ENCODE measurements at places on chromosomes 13 and 19.

DNA sequence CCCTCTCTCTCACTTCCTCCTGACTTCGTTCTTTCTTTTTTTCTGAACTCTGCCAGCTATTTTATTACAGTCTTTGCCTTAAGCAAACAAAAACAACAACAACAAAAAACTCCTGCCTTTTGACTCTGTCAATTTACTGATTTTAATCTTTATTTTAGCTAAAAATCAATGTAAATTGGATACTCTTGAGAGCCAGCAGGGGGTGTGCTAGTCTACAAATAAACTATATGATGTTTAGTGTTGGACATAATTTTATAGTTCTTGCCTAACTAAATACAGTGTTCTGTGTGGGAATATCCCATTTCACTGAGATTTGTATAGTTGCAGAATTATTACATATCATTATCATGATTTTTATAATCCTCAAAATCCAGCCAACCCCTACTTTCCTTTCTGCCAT lies 1199.9 kb upstream of the SPRY2 start:
- no peak for DNase-seq

GRCh38 chr19:33299051-33299688 lies 3.2 kb downstream of the CEBPA start:
- no peak for DNase-seq

GRCh38 chr19:39083983-39084731 lies at the start of gene ACP7:
TSS of gene ACP7 (plus strand) at chr19:39084368. CDS start at chr19:39085270, 902 bp downstream.
- peak; percentile 45 for DNase-seq

GRCh38 chr13:83622422-83622784 lies 259.9 kb downstream of the SLITRK1 start:
- no peak for DNase-seq

DNA sequence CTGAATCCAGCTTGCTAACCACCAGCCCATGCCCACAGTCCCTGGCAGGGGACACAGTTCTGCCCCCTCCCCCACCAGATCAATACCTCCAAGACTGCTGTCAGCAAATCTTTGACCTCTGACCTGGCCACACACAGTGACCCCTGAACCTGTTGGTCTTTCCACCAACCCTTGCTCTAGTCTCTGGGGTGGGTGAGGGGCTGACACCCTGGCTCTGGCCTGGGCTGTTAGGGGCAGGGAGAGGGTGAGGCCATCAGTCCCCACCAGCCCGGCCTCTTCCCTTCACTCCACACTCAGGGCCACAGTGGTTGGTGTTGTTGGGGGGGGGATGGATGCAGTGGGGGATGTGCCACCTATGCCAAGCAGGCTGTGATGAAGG lies 21.8 kb upstream of the SLC7A10 start:
- DNase-seq, result no peak

GRCh38 chr19:2815923-2816322 lies 3.7 kb upstream of the ZNF554 start:
- DNase-seq, result no peak

DNA sequence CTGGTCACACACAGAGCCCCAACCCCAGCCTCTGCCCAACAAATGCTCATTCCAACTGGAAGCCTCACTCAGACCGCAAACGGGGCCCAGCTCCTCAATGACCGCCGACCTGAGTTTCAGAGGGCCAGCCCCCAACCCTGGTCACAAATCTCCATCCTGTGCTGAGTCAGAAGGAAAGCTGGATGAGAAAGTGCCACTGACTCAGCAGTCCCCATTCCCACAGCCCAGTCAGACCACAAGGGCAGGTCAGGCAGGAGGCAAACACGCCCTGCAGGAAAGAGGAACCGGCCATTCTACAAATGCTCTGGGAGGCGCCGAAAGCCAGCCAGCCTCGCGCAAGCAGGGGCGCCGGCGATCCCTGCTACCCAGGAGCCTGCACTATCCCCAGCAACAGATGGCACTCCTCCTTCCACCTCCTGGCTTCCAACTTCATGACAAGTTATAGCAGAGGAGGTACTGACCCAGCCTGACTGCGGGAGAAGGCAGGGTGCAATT lies 14.1 kb upstream of the PRKD2 start:
- no peak for DNase-seq

DNA sequence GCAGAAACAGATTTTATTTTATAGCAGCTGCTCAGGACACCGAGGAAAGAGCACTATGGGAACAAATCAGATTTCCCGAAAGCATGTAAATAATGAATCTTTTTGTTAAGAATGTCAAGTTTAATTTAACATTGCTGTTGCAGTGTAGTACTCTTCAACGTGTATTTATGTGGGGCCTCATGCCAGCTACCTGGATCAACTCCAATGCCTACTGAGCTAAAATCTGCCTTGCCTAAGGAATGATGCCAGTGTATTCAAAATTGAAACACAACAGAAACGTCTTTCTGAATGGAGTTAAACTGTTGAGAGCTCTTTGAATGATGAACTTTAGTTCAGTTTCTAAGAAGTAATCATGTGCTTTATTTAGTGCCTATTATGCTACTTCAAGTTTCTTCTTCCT lies 1379.8 kb upstream of the ATXN8OS start:
- DNase-seq, result no peak

DNA sequence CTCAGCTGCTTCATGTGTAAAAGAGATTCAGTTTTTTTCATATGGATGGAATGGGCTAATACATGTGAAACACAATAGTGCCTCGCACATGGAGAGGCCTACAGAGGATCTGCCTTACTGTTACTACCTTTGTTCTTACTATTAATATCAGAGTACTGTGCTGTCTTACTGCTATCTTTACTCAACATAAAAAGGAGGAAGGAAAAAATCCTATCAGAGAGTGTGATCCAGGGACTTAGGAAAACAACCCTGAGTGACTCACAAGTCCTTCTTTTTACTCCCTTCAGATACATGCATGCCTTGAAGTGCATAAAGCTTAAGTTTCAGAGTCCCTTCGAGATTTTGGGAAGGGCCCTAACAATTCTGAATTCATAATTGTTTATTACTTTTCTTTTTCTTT lies 136.8 kb downstream of the TBC1D4 start:
- no peak for DNase-seq

DNA sequence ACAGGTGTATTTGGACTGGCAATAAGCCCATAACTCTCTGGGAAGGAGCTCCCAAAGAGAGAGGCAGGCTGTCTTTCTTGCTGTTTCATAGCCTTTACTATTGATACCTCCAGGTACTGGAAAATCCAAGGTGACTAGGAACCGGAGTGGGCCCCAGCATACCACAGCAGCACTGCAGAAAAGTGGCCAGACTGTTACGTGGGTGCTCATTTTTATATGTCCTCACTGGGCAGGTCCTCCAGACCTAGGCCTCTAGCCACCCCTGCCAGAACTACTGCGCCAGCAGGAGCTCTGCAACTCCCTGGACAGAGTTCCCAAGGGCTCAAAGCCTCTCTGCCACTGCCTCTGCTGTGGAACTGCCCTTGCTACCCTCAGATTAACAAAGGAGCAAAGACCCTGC lies 46.4 kb downstream of the LIG4 start:
- DNase-seq, result no peak

DNA sequence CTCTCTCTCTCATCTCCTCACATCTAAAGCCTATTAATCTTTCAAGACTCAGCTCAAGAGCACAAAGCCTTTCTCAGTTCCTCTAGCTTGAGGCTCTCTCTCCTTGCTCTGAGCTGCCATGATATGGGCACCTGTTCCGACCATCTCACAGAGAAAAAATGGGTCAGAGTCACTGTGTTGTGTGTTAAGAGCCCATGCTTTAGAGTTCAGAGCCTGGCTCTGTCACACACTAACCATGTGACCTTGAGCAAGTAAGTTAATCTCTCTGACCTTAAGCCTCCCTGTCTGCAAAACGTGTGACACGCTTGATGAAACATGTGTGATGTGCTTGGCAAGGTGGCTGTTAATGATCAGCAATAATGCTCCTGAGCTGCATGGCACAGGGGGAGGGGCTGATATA lies 245.2 kb downstream of the DLEU7 start:
- DNase-seq, result no peak

GRCh38 chr19:4952945-4953344 lies 16.0 kb upstream of the KDM4B start:
- no peak for DNase-seq

- no peak for DNase-seq
Measured at GRCh38 chr19:30935146-30935545, 414.1 kb downstream of the TSHZ3 start.

- DNase-seq, result peak; percentile 61
Measured at GRCh38 chr19:41928221-41928683, at the start of gene ERFL. TSS of gene ERFL (minus strand) at chr19:41928449. CDS start at chr19:41912919, 15,530 bp downstream.

GRCh38 chr13:85095418-85096272 lies 703.6 kb downstream of the SLITRK6 start:
- DNase-seq, result no peak

- DNase-seq, result no peak
Measured at GRCh38 chr19:16671652-16672274, 10.8 kb downstream of the TMEM38A start.

DNA sequence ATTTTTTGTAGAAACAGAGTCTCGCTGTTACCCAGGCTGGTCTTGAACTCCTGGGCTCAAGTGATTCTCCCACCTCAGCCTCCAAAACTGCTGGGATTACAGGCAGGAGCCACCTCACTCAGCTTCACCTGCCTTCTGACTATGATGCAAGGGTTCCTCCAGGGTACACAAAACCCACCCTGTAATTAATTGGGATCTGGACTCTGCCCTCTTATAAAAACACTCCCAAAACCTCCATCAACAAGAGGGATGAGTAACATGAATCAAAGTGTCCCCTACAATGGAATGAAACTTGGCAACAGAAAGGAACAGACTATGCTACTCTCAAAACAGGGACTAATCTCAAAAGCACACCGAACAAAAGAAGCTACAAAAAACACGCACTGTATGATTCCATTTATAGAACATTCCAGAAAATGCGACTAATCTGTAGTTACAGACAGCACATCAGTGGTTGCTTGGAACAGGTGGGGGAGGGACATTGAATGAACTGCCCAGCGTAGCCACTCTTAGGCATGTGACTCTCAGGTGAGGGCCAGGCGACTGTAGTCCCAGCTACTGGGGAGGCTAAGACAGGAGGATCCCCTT lies 3.2 kb upstream of the PRR36 start:
- no peak for DNase-seq

GRCh38 chr13:25253702-25254101 lies 33.6 kb downstream of the MTMR6 start:
- no peak for DNase-seq

DNA sequence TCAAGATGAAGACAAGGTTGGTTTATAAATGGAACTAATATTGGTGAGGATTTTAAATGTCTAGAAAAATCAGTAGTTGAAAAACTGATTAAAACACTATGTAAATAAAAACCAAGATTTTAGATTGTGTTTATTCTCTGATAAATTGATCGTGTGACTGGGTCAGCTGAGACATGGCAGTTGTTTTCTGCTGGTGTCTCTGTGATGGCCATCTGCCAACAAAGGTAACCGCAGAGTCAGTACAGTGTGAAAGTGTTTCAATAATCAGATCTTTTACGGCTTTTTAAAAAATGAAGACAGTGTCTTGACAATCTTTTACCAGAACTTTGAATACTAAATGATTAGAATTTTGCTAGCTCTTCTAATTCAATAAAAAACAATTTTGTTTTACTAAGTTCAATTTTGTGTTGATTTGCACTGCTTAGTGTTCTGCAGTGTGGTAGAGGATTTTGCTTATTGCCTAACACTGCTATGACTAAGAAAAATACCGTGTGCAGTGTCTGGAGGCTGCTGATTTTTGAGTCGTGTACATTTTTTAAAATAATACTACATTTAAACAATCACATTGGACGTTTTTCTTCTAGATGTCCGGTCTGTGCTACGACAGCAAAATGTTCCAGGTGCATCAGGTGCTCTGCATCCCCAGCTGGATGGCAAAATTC lies 32.7 kb upstream of the GPR183 start:
- no peak for DNase-seq

DNA sequence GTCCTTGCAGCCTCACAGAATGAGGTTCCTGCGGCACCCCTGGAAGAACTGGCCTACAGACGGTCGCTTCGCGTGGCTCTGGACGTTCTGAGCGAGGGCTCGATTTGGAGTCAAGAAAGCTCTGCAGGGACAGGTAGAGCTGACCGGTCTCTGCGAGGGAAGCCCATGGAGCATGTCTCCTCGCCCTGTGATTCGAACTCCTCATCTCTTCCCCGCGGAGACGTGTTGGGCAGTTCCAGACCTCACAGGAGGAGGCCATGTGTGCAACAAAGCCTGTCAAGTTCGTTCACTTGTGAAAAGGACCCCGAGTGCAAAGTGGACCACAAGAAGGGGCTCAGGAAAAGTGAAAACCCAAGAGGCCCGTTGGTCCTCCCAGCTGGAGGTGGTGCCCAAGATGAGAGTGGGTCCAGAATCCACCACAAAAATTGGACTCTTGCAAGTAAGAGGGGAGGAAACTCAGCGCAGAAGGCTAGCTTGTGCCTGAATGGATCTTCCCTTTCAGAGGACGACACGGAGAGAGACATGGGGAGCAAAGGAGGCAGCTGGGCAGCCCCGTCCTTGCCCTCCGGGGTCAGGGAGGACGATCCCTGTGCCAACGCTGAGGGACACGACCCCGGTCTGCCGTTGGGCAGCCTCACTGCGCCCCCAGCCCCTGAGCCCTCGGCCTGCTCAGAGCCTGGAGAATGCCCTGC lies 23.4 kb upstream of the NDUFS7 start:
- DNase-seq, result no peak

DNA sequence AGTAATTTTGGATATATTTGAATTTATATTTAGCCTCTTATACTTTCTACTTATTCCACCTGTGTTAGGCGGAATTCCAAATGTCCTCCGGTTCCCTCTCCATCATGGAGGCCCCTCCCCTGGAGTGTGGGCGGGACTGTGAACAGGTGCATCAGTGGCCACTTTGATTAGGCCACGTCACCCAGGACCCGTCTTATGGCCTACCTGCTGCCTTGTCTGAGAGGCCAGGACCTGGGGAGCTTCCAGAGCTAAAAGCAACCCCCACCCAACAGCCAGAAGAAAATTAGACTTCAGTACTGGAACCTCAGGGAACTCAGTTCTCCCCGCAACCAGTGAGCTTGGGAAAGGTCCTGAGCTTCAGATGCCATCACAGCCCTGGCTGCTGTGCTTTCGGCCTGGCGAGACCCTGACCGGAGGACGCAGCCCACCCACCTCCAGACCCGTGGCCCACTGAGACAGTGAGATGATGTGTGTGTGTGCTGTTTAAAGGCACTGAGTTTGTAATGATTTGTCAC lies 200.2 kb upstream of the SOX1 start:
- no peak for DNase-seq

- peak; percentile 55 for DNase-seq
Measured at GRCh38 chr19:50537769-50538230, 24.1 kb upstream of the ASPDH start.

DNA sequence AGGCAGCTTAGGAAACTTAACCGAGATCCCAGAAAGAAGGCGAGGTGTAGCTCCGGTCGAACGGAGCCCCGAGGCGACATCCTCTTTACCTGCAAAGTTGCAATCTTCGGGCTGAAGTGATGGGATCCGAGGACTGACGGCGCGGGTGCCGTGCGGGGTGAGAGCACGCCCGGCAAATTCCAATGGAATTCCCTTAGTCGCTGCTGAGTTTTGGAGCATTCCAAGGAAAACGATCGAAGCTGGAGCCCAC lies 141 bp downstream of the TRPC4 start:
- DNase-seq, result peak; percentile 71

Measured in right kidney (tissue), 9 donors.